SK-N-SH (cell line): ENCODE measurements at places on chromosomes 12 and 14. TPM values are rescaled to one million over a fixed set of nuclear protein-coding genes. Genes with fewer than 3 reads are reported as not detected.

The ANKRD9 gene
- polyA plus RNA-seq: 21.3 and 21.4 TPM in 2 replicates

The HCAR1 gene
- not detected in 2 replicates for polyA plus RNA-seq

The RERGL gene
- 0.13 and 0.19 TPM in 2 replicates for polyA plus RNA-seq

DNA sequence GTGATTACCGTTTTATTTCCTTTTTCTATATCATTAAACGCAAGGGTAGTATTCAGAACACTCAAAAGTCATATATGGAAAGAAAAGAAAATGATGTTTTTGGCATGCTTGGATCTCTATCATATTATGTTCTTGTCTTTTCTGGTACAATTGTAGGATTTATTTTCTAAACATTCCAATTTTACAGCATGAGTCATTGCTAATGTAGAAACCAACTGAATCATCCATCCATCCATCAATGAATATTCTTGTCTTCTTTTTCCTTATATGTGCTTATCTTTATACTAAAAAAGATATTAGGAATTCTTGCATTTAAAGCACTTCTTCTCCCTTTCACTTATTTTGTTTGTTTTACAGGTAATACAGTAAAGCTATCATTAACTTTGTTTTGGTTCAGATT lies 20.4 kb upstream of the AMIGO2 start:
- H3K4me3 ChIP-seq: no peak overlapping the region
- H3K36me3 ChIP-seq: no peaks in the 10 kb centered on the region
- DNase-seq: no peak
- peaks cover 8% of the 10 kb centered on the region; the same call in 1 of the 2 replicates for H3K27me3 ChIP-seq

DNA sequence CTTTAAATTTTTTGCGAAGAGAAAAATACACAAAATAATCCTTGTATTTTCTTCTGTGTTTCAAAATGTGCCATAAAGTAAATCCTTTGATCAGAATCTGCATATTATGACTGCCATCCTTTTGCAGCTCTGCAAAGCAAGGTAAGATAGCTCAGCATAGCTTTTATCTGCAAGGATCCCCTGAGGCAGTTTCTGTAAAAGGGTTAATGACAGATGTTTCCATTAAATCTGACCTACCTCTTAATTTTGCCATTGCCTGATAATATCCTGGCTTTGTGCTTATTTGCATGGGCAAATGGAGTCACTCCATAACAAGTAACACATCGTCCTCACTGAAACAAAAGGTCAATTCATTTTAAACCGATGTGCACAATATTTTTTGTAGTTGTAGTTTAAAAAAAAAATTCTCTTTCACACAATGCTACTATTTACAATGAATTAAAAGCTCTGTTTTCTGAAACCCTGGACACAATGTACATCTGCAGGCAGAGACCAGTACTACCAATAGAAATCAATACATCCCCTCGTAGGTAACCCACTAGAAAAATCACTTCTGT lies 108.5 kb upstream of the SOX5 start:
- H3K4me3 ChIP-seq: no peak overlapping the region
- no peak overlapping the region for H3K27ac ChIP-seq
- H3K27me3 ChIP-seq: no peaks in the 10 kb centered on the region
- peaks cover 5% of the 10 kb centered on the region; the same call in 1 of the 2 replicates for H3K4me1 ChIP-seq
